ENCODE measurements at places on chromosomes 6 and 20. TPM values are rescaled to one million over a fixed set of nuclear protein-coding genes. Genes with fewer than 3 reads are reported as not detected.

The LINC00237 gene
- not detected for total RNA-seq

DNA sequence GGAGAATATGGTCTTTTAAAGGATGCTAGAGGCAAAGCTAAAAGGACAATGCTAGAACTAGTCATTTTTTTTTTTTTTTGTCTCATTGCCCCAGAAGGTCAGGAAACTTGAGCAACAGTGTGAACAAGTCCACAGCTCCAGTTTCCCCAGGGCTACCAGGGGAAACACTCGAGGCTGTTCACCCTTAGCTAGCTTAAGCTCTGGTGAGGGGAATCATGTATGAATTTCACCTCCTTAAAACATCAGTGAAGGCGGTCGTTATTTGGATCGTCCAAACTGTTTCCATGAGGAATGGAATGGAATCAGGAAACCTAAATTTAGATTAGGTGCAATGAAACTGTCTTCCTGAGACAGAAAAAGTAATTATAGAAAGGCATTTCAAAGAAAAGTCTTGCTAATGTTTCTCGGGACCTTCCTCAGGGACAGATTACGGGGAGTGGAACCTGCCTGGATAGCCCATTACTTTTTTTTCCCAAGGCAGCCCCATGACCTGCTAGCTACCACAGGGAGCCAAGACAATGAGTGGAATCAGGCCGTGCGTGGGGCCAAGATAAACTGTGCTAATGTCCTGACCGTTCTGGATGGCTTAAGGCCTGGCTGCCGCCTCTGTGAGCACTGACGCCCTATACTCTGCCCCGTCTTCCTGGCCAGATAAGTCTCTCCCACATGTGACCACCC lies 164.8 kb upstream of the SGK1 start:
- no peak overlapping the region for H3K27ac ChIP-seq
- H3K27me3 ChIP-seq: no peaks in the 10 kb centered on the region
- peaks cover 3% of the 10 kb centered on the region for H3K36me3 ChIP-seq

GRCh38 chr6:139722530-139722929 lies 348.1 kb upstream of the CITED2 start:
- no peaks in the 10 kb centered on the region for H3K36me3 ChIP-seq
- no peaks in the 10 kb centered on the region for H3K27me3 ChIP-seq
- no peak overlapping the region for H3K27ac ChIP-seq

- DNase-seq: no peak
- H3K36me3 ChIP-seq: no peaks in the 10 kb centered on the region
- no peaks in the 10 kb centered on the region for H3K4me1 ChIP-seq
- peaks cover 19% of the 10 kb centered on the region for H3K27me3 ChIP-seq
Observed at GRCh38 chr20:145877-146276, 3.5 kb downstream of the DEFB126 start.

- no peak overlapping the region for H3K4me3 ChIP-seq
- H3K4me1 ChIP-seq: peaks cover 1% of the 10 kb centered on the region
- H3K36me3 ChIP-seq: no peaks in the 10 kb centered on the region
- peaks cover 15% of the 10 kb centered on the region for H3K27me3 ChIP-seq
Observed at GRCh38 chr6:17490724-17491123, 97.3 kb downstream of the CAP2 start.

DNA sequence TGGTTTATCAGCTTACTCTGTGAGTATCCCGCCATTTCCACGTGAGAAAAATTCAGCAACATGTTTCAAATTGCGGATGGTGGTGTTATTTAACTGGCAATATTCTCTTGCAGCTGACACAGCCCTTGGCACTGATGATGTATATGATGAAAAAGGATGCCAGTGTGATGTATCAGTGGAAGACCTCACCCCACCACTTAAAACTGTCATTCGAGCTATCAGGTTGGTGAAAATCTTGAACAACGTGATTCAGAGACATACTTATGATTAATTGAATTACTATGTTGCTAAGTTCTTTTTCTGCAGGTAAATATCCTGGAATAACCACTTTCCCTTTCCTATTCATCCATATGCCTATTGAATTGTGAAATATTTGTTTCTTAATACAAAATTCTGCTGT lies 55.7 kb downstream of the KHDC1L start:
- no peak overlapping the region for H3K4me3 ChIP-seq
- no peaks in the 10 kb centered on the region for H3K36me3 ChIP-seq
- DNase-seq: no peak
- peaks cover 3% of the 10 kb centered on the region for H3K4me1 ChIP-seq

- H3K36me3 ChIP-seq: no peaks in the 10 kb centered on the region
- peaks cover 9% of the 10 kb centered on the region for H3K27me3 ChIP-seq
- H3K4me1 ChIP-seq: no peaks in the 10 kb centered on the region
- no peak overlapping the region for H3K27ac ChIP-seq
- no peak for DNase-seq
- no peak overlapping the region for H3K4me3 ChIP-seq
Observed at GRCh38 chr20:57676589-57677583, 32.9 kb downstream of the PMEPA1 start.

GRCh38 chr6:19175023-19175422 lies 662.1 kb upstream of the ID4 start:
- H3K36me3 ChIP-seq: no peaks in the 10 kb centered on the region
- no peaks in the 10 kb centered on the region for H3K27me3 ChIP-seq
- no peaks in the 10 kb centered on the region for H3K4me1 ChIP-seq
- H3K4me3 ChIP-seq: no peak overlapping the region
- DNase-seq: no peak

DNA sequence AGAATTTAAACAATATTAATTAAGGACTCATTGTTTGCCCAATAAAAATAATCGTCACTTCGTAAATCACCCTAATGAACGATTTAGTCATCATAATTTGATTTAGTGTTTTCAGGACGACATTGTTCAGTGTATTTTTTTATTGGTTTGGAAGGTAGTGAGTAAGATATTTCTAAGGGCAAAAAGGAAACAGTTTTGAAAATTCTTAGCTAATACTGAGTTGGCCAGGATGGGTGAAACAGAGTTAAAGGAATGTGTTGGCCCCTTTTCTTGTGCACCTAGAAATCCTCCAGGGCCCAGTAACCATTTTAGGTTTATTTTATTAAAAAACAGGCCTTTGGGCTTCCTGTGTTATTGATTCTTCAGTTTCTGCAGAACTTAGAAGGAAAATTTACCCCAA lies 25.3 kb downstream of the ANKS1A start:
- DNase-seq: no peak
- H3K4me3 ChIP-seq: no peak overlapping the region
- no peaks in the 10 kb centered on the region for H3K36me3 ChIP-seq
- peaks cover 22% of the 10 kb centered on the region for H3K27me3 ChIP-seq
- H3K4me1 ChIP-seq: peaks cover 26% of the 10 kb centered on the region

DNA sequence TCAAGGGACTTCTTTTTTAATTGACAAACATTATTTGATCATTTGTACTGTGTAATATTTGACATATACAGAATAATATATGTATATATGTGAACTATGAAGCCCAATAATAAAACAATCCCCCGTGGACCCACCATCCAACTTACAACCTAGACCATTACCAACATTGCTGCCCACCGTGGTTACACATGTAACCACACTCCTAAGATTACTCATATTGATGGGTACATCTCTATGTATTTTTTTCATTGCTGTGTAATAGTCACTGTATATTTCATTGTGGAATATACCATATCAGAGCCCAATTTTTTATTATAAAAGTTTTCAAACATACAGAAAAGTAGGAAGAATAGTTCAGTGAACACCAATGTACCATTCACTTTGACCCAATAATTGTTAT lies 94.3 kb downstream of the RTN4IP1 start:
- H3K36me3 ChIP-seq: peaks cover 91% of the 10 kb centered on the region
- H3K4me1 ChIP-seq: peaks cover 66% of the 10 kb centered on the region
- H3K27ac ChIP-seq: peak overlapping the region; percentile 82
- H3K4me3 ChIP-seq: peak overlapping the region; percentile 9

The ZSCAN12 gene
- total RNA-seq: 5.7 TPM

DNA sequence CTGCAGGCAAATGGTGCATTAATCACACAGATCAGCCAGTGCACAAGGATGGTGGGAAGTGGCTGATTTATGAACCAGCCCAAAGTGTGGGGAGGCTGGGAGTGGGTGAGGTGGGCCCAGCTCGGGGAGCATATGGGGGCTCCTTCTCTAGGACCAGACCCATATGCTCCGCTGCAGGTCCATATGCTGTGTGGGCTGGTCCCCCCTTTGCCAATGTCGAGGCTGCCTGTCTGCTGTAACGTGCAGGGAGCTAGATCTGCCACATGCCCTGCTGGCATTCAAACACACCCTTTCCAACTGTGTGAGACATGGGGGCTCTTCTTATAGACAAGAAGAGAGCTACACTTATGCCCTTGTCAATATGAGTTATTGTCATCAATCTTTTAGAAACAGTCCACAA lies 566.3 kb downstream of the DHX35 start:
- no peaks in the 10 kb centered on the region for H3K27me3 ChIP-seq
- H3K27ac ChIP-seq: no peak overlapping the region
- no peak for DNase-seq

DNA sequence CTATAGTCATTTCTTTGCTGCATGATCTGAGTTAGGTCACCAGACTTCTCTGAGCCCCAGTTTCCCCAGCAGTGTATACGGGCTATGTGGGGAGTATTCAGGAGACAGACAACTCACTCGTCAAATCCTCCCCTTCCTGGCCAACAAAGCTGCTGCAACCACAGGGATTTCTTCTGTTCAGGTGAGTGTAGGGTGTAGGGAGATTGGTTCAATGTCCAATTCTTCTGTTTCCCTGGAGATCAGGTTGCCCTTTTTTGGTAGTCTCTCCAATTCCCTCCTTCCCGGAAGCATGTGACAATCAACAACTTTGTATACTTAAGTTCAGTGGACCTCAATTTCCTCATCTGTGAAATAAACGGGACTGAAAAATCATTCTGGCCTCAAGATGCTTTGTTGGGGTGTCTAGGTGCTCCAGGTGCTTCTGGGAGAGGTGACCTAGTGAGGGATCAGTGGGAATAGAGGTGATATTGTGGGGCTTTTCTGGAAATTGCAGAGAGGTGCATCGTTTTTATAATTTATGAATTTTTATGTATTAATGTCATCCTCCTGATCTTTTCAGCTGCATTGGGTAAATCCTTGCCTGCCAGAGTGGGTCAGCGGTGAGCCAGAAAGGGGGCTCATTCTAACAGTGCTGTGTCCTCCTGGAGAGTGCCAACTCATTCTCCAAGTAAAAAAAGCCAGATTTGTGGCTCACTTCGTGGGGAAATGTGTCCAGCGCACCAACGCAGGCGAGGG lies 594 bp upstream of the CDKN1A start:
- no peak for DNase-seq
- H3K4me3 ChIP-seq: peak overlapping the region; percentile 73
- peak overlapping the region; percentile 77 for H3K27ac ChIP-seq
- peaks cover 16% of the 10 kb centered on the region for H3K36me3 ChIP-seq
- H3K4me1 ChIP-seq: peaks cover 47% of the 10 kb centered on the region

DNA sequence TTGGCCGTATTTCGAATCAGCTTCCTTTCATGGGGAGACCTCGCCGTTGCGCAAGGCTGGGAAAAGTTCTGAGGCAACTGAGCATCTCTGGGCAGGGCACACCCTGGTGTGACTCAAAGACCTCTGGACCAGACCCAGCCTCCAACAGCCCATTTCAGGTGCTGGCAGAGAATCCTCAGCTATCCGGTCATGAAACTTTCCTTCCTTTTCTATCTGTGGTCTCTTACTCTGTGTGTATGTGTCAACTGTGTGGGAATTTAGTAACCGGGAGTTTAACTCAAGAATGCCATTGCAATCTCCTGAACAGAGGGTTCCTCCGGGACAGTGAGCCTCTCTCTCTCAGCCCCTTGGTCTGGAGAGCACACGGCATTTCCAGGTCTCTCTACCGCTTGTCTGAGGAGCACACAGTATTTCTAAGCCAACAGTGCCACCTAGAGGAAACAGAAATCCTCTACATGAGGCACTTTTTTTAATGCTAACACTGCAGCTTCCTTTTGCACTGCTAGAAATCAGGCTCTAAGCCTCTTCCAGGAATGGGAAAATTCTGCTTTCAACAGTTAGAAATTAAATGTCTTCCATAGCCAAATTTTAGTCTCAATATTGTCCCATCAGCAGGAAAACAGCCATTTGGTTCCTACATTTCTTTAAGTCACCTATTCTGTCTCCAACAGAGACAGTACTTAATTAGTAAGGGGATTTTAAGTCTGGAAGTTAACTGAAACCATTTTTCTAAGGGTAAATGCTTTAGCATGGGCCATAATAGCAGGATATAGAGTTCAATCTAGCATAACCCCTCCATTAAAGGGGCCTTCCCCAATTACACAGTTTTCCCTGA lies 32.7 kb downstream of the PLN start:
- peaks cover 2% of the 10 kb centered on the region for H3K4me1 ChIP-seq
- no peak overlapping the region for H3K27ac ChIP-seq
- no peak for DNase-seq
- no peaks in the 10 kb centered on the region for H3K27me3 ChIP-seq
- no peak overlapping the region for H3K4me3 ChIP-seq
- H3K36me3 ChIP-seq: peaks cover 68% of the 10 kb centered on the region

The KCNQ2 gene
- not detected for total RNA-seq

The ACSS1 gene
- 15.5 TPM for total RNA-seq

The COL12A1 gene
- total RNA-seq: not detected

DNA sequence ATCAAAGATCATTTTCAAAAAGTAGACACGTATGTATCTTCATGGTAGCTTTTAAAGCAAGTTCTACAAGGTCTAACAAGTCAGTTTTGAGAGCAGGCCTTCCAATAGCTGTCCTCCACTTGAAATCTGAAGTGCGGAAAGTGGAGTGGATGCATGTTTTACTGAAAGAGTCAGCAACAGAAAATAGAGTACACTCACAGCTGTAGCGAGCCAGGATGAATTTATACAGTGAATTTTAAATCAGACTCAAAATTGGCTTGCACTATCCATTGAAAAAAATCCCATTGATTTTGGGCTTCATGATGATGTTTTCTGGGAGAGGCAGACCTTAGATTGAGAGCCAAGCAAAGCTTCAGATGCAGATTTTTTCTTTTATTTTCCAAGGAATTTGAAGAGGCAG lies 80.6 kb downstream of the GJA10 start:
- H3K27ac ChIP-seq: no peak overlapping the region
- H3K4me3 ChIP-seq: no peak overlapping the region
- peaks cover 2% of the 10 kb centered on the region for H3K4me1 ChIP-seq
- no peaks in the 10 kb centered on the region for H3K27me3 ChIP-seq

GRCh38 chr6:79841577-79842375 lies 105.6 kb downstream of the ELOVL4 start:
- no peak for DNase-seq
- no peaks in the 10 kb centered on the region for H3K36me3 ChIP-seq
- no peak overlapping the region for H3K27ac ChIP-seq
- H3K4me3 ChIP-seq: no peak overlapping the region

DNA sequence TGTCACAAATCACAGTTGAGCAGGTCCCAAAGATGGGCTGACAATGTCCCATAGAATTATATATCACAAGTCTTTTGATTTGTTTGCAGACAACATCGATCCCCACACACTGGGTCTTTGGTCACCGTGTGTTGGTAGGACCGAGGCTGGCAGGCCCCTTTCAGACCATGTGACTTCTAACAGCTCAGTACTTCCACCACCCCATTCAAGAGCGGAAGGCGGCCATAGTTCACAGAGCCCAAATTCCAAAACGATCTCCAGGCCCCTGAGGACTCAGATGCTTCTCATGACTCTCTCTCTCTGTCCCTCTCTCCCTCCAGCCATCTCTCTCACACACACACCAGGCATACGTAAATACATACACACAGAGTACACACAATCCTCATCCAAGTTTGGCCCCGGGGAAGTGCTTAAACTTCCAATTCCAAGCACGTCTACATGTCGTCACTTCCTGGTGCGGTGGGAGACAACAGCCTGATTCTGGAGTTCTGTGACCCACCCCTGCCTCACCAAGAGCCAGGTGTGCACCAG lies 155.9 kb upstream of the INSM1 start:
- H3K36me3 ChIP-seq: no peaks in the 10 kb centered on the region
- no peak overlapping the region for H3K4me3 ChIP-seq
- no peak for DNase-seq

All from activated T-helper 2 cell treated with anti-CD3 and anti-CD28 coated beads, Interferon-gamma antibody, Interleukin-2, Interleukin-4, amounts not matched to agents 10 μg/mL and 5 μg/mL and 100 μg/mL, durations not matched to agents 14 hours and 24 hours and 36 hours (primary cell).